Stimulated activated CD4-positive, alpha-beta T cell treated with anti-CD3 and anti-CD28 coated beads, Interleukin-1b, Interleukin-23, amount 100 ng/mL, for 1 hour (primary cell): ENCODE measurements at places on chromosomes 1 and 21.

DNA sequence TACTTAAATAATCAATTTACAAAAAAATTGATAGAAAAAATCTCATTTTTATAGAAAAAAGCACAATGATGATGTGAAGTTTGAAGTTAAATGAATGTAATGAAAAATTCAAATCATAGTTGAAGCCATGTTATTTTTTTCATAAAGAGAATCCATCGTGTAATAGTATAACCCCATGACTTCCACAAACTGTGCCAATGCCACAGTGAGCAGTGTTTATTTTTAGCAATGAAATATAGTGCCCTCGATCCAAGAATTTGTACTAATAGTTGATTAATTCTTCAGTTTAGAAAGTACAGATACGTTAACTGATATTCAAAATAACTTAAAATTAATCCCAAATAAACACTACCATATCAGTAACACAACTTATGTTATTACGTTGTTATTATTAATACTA, 225.9 kb downstream of the PTPRC start:
- no peak for DNase-seq

GRCh38 chr1:20194224-20194623, 7.9 kb upstream of the PLA2G2C start:
- DNase-seq: no peak

GRCh38 chr1:105398909-105399308, 1649.2 kb downstream of the AMY1C start:
- DNase-seq: no peak

DNA sequence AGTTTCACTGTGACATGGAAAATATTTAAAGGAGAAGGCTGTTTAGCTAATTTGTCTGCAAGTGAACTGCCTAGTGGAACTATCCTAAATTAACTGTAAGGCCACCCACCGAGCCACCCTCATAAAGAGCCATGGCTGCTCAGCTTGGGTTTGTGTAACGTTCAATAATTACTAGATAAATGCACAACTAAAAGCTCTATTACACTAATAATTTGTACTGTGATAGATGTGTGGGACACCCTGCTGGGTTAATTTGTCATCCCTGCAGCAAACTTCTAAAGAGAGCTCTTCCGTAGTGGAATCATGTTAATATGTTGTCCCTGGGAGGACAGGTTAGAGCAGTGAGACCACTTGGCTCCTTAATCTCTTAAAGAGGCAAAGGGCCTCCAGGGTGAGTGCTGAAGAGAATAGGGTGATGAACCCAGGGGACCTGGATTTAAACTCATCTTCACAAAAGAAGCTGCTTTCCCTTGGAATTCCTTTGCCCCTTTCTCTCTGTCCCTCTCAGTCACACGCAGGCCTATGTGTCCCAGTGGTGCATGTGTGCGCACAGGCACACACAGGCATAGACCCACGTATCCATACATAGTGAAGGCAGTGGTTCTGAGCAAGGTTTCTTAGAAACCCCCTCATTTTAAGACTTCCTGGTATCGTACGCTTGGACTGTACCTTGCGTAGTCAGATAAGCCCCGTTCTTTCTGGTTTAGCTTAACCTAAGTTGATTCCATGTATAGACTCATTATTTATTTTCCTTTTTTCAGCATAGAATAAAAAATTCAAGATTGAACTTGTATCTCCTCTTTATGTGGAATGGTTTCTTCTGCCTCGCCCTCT, 310.3 kb downstream of the NFIA start:
- no peak for DNase-seq

GRCh38 chr21:45075596-45076244, 1.3 kb downstream of the ADARB1 start:
- no peak for DNase-seq

DNA sequence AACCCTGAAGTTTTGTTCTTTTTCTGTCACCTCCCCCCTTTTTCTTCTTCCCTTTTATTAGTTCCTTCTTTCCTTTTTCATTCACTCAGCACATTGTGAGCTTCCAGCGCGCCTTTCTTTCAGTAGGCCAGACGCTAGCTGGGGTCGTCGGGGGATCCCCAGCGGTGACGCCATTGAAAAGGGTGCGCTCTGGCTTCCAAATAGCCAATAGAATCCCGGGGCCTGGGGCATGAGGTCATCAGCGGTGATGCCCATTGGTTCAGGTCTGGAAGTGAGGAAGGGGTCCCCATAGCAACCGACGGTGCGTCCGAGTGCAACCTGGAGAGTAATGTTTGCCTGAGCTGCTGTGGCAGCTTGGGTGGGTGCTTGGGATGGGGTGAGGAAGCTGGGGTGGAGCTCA, 6.9 kb upstream of the EFNA3 start:
- DNase-seq: no peak

GRCh38 chr1:98088381-98088780, 167.5 kb upstream of the DPYD start:
- DNase-seq: no peak

DNA sequence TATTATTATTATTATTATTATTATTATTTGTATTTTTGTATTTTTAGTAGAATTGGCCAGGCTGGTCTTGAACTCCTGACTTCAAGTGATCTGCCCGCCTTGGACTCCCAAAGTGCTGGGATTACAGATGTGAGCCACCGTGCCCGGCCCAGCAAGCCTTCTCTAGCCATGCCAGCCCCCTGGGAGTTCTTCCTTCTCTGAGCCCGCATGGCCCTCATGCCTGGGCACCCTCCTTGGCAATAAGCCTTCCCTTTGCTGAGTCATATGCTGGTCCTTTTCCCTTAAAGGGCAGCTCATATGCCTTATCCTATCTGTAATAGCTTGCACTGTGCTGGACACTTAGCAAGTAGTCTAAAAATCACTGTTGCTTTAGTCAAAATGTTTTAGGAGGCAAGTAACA, 8.5 kb upstream of the NBL1 start:
- DNase-seq: no peak

GRCh38 chr1:165949335-165950130, 122.1 kb downstream of the UCK2 start:
- no peak for DNase-seq

- DNase-seq: no peak
Observed at GRCh38 chr1:115210302-115210711, 121.0 kb upstream of the TSPAN2 start.

- DNase-seq: no peak
Observed at GRCh38 chr1:154453161-154453560, 48.0 kb downstream of the IL6R start.

DNA sequence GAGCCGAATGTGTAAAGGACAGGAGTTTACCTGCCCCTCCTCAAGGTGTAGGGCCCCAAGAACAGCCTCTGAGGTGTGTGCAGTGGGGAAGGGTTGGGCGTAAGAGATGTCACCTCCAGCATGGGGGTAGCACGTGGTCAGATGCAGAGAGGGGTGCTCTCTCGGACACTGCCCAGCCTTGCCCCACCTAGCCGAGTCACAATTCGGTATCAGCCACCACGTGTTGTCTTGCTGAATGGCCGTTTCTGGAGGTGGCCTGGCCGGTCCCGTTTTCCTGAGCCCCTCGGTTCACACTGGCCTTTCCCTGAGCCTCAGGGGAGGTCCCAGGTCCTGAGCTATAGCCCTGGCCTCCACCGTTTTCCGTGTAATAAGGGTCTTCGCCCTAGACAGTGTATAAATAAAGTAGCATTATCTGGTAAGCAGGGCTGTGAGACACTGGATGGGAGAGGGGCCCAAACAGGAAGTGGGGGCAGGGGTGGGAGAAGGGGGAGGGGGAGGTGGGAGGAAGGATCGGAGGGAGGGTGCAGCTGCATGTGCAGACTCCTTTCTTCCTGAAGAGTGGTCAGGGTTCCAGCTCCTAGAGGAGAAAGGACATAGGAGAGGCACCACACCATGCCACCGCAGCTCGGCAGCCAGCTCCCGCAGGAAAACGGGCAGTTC, 23.3 kb downstream of the CD34 start:
- no peak for DNase-seq

- no peak for DNase-seq
Observed at GRCh38 chr1:2229911-2230731, 2.0 kb downstream of the SKI start.

GRCh38 chr21:44761747-44762208, 39.8 kb downstream of the UBE2G2 start:
- no peak for DNase-seq

GRCh38 chr1:156244126-156244525, 2.1 kb downstream of the BGLAP start:
- no peak for DNase-seq

- DNase-seq: no peak
Observed at GRCh38 chr1:11178021-11179015, 10.8 kb upstream of the ANGPTL7 start.

GRCh38 chr1:107365527-107366240, 224.8 kb downstream of the NTNG1 start:
- no peak for DNase-seq

DNA sequence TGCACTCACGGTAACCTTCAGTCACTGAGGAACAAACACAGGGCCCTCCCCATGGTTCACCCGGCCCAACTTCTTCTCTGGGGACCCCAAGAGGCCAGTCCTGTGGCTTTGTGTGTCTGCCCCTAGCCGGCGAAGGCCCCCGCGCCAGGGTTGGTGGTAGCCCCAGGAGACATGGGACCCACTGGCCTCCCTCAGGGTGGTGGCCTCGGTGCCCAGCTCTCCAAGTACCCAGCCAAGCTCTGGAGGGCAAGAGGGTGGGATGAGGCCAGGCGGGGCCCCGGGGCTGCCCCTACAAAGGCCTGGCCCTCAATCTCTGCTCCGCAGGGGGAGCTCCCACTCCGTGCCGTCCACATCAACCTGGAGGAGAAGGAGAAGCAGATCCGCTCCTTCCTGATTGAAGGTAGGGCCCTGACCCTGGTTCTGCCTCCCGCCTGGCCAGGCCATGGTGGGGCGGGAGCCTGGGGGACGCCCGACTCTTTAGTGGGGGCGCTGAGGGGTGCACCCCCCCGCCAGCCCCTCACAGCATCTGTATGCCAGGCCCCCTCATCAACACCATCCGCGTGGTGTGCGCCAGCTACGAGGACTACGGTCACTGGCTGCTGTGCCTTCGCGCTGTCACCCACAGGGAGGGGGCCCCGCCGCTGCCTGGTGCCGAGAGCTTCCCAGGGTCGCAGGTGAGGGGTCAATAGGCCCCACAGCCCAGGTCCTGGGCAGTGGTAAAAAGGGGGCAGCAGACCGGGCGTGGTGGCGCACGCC, 5.6 kb downstream of the PLEKHN1 start:
- no peak for DNase-seq

- no peak for DNase-seq
Observed at GRCh38 chr1:204544321-204544720, 28.1 kb downstream of the MDM4 start.

DNA sequence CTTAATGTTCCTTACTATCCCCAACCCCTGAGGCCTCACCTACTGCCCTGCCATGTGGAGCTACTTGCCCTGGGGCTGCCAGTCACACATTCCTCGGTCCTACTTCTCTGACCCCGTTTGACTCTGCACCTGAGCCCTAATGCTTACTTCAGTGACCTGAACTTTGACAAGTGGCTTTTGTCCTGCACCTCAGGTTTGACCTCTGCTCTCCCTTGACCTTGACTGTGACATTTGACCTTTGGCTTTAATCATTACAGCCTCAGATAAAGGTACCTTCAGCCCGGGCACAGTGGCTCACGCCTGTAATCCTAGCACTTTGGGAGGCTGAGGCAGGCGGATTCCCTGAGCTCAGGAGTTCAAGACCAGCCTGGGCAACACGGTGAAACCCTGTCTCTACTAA, 22.8 kb downstream of the MR1 start:
- DNase-seq: no peak

DNA sequence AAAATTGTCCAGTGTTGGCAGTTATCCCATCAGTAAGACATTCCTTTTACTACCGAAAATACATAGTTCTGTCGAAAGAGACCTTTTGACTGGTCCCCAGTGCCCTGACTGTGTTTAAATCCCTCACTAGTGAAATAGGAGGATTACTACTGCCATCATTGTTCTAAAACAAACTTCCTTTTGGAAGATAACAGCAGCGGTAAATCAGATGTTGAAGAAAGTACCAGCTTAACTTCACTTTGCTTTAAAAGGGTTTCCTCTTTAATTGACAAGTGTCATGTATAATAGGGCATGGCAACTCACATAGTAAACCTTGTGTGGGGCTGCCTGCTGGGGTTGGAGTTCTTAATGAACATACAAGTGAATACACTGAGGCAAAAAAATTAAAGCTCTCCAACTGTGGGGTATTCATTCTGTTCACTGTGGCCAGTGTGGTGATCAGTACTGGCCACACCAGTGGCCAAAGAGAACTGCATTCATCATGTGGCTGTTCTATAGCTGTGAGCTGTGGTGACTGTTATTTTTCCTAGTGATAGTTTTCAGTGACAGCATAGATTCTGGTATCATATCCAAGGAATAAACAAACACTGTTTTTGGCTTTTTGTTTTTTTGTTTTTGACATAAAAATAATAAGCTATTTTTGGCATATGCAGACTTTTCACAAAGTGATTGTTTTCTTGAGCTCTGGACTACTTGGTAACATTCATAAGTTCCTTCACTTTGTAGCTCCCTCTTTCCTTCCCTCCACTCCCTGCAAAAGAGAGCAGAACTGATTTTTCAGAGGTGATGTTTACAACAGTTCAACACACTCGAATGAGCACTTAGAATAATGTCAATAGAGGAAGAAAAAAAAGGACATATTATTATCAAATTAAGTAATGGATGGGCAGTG, 74.5 kb downstream of the NFIA start:
- no peak for DNase-seq

DNA sequence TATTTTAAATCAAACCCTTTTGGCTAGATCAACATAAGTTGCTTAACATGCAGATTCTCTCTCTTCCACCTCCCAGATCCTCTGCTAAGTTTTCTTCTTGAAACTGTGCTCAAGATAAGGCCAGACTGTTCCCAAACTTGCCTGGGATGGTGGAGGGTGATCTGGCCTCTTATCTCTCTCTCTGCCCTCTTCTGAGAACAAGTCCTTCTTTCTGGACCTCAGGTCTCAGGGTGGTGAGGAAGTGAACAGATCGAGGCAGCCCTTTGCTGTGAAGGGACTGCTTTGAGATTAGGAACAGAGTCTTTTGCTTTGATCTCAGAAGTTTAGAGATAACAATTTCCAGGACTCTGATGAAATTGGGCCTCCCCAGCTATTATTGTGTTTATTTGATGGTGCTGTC, 70.7 kb downstream of the HUNK start:
- no peak for DNase-seq

GRCh38 chr1:158706096-158706495, 5.6 kb upstream of the OR6K2 start:
- DNase-seq: no peak

DNA sequence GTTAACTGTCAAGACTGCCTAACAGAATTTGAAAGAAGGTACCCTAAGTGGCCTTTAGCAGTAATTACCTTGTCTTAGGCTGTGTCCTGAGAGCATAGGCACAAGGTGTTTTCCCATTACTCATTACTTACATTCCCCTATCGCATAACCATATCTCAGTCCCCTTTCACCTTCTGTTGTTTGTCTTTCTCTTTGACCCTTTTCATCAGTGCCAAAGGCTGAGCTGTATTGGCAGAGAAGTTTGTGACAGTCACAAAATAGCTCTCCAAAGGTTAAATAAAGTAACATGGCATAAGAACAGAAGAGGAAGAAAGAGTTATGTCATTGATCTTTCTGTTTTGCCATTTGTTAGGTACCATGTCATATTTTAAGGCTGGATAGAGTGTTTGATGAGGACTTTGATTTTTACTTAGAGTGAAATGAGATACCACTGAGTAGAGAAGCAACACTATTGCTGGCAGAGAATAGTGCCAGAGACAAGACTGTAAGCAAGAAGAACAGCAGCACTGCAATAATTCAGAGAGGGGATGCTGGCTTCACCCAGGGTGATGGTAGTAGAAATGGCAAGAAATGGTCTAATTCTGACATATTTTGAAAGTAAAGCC, 497.8 kb downstream of the TTLL7 start:
- DNase-seq: no peak

- no peak for DNase-seq
Observed at GRCh38 chr1:33268457-33268856, 12.2 kb downstream of the ZNF362 start.
